GM12864 (cell line): ENCODE measurements at places on chromosomes 3 and 15.

DNA sequence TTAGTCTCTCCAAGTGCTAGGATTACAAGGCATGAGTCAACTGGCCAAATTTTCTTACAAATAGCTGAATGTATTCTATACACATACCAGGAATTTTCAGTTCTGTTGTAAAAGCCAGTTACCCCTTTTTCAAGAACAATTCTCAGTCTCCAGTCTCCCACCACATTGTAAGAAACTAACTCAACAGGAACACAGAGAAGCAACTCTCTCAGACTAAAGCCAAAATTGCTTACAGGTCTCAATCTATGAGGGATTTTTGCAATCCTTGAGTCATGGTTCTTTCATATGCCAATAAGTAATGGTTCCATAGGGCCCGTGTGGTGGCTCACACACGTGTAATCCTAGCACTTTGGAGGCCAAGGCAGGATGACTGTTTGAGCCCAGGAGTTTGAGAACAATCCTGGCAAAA, 8.5 kb downstream of the IP6K2 start:
- no peak for DNase-seq

GRCh38 chr3:113758389-113759024, 11.7 kb downstream of the ATP6V1A start:
- no peak for DNase-seq

DNA sequence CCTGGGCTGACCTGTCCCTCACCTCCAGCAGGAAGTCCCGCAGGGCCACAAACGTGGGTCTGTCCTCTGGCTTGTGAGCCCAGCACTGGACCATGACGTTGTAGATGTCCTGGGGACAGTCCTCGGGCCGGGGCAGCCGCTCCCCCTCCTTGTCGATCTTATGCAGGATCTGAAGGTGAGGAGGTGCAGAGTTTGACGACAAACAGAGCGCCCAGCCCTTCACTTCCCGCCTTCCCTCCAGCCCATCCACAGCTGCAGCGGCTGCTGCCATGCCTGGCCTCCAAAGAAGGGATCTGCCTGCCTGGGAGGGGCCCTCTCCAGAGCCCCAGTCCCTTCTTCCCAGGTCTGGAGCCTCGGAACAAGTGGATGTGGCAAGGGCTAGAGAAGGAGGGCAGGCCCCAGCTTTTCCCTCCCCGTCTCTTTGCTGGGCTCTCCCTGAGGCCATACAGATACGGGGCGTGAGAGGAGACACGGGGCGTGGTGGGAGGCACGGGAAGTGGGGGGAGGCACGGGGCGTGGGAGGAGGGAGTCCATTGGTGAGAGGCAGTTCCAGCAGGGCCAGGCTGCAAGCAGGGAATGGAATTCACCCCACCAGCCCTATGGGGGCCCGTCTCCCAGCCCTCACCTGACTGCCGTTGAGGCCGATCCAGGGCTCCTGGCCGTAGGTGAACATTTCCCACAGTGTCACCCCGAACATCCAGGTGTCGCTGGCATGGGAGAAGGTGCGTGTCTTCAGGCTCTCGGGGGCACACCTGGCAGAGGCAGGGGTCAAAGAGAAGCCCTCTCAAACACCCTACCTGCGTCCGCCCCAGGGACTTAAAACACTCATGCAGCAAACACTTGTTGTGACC, 29.7 kb downstream of the TNK2 start:
- DNase-seq: no peak

- DNase-seq: no peak
Measured at GRCh38 chr3:12935023-12935860, 93.9 kb upstream of the RPL32 start.

DNA sequence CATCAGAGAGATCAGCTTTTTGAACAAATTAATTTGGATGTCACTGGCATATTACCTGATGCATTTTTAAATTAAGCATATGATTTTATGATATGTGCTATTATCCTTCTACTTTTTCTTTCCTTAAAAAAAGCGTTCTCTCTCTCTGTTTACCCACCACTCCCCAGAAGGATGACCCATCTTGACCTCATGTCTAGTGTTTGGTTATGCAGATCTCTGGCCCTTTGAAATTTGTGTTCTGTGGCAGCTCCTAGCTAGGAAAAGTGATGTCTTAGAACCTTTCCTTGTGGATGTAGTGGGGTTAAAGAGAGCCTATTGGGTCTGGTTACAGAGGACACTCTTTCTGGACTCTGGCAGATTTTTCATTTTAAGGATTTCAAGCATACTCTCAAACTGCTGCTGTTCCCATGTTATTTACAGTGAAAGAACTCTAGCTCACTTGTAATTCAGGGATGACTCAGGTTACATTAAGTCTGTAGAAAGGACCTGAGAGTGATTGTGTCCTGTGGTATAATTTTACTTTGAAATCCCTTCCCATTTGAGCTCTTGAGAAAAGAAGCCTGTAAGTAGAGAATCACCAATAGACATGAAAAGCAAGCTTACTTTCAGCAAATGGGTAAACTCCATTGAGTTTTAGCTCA, 23.8 kb downstream of the ARHGEF26 start:
- no peak for DNase-seq

- DNase-seq: no peak
Measured at GRCh38 chr3:14837186-14837877, 18.6 kb downstream of the FGD5 start.

DNA sequence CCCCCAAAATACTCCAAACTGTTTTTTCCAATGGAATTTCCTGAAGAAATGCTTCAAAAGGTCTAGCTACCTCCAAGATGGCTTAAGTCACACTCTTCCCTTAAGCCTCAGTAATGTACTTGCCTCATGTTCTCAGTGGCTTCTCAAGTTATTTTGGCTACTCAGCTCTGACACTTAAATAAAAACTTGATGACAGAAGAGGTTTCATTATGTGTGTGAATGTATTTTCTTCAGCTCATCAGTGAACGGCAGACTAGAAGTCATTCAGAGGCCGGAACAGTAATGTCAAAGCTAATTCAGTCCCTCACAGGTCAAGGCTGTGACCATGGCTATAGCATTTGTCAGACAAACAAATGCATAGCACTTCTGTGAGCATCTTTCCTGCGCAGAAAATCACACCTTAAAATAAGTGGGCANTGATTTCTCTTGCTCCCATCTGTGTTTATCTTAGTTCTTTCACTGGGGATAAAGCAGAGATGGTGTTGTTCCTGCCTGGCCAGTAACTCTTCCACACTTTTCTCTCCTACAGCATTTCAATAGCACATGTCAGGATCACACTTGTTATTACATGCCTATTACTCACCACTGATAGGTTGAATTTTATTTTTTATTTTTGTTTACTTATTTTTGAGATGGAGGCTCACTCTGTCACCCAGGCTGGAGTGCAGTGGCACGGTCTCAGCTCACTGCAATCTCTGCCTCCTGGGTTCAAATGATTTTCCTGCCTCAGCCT, 68.5 kb upstream of the PLCL2 start:
- DNase-seq: peak; percentile 30

DNA sequence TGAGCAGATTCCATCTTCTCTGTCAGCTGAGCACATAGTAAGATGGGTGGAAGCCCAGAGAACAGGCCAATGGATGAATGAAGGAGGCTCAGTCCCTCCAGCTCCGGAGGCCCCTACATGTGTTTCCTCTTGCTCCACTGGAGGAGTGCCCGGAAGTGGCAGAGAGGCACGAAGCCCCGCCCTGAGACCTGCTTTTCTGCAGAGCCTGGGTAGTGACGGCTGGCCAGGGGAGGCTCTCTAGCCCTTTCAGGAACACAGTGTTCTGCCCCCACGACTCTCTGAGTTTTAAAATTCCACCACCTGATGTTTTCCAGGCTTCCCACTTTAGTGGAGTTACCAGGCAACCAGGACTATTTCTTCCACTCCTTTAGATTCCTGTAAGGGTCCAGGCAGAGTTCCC, 149.4 kb upstream of the SLC6A11 start:
- DNase-seq: no peak

GRCh38 chr3:143480344-143480743, 360.8 kb downstream of the CHST2 start:
- DNase-seq: no peak

- DNase-seq: no peak
Measured at GRCh38 chr3:55333046-55333445, 154.1 kb downstream of the WNT5A start.

GRCh38 chr15:68524753-68525584, 53.8 kb upstream of the CORO2B start:
- no peak for DNase-seq

DNA sequence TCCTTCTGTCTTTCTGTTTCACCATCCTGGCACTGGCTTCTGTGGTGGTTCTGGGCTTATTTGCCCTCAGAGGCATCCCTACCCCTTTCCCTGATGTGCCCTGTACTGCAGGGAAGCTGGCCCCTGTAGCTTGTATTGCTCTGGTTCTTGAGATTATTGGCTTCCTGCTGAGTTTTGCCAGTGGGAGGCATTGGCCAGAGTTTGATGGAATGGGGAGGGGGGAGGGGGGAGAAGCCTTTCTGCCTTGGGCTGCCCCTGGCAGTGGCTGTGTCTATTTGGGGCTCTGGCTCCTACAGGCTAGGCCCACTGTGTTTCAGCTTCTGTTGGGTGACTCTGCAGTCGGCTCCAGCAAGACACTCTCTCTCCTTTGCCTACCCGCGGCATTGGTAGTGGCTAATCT, 41.6 kb upstream of the SEMA6D start:
- no peak for DNase-seq

DNA sequence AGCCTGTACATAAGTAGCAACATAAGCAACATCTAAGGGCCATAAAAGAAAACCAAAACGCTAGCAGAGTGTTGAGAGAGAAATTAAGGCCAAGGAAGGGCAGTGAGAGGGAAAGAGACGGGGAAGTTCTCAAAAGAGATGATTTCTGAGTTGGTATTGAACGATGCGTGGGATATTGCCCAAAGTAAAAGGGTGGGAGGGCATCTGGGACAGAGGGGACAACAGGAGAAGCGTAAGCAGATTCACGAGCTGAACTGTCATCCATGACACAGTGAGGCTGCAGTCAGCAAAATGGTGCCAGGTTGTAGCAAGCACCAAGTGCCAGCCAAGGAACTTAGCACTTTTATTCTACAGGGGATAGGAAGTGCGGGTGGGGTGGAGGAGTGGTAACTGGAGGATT, 11.8 kb downstream of the NCEH1 start:
- DNase-seq: no peak

GRCh38 chr3:141707741-141708203, 30.3 kb upstream of the RNF7 start:
- no peak for DNase-seq

DNA sequence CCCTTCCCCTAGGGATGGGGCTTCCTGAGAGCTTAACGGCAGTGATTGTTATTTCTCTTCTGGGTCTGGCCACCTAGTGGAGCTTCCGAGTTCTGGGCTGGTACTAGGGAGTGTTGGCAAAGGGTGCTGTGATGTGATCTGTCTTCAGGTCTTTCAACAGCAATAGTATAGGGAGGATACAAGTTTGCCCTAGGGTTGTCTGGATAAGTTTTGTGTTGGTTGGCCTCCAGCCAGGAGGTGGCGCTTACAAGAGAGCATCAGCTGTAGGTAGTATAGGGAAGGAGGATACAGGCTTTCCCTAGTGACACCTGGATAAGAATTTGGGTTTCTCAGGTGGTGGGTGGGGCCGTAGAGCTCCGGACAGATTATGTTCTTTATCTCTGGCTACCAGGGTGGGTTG, 19.2 kb upstream of the CPOX start:
- peak; percentile 77 for DNase-seq

GRCh38 chr3:133478624-133479023, 78.8 kb downstream of the BFSP2 start:
- DNase-seq: no peak

- no peak for DNase-seq
Measured at GRCh38 chr3:9809239-9809614, 835 bp upstream of the TTLL3 start.

- no peak for DNase-seq
Measured at GRCh38 chr3:150925751-150926201, 20.5 kb upstream of the MINDY4B start.

DNA sequence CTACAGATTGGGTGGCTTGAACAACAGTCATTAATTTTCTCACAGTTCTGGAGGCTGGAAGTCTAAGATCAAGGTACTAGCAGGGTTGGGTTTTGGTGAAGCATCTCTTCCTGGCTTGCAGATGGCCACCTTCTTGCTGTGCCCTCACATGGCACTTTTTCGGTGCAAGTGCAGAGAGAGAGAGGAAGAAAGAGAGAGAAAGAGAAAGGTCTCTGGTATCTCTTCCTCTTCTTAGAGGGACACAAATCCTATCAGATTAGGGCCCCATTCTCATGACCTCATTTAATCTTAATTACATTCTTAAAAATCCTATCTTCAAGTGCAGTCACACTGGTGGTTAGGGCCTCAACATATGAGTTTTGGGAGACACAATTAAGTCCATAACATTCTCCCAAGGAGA, 167.1 kb downstream of the NFKBIZ start:
- DNase-seq: no peak

GRCh38 chr15:94383706-94384105, 152.3 kb downstream of the MCTP2 start:
- DNase-seq: no peak
